CD4-positive, alpha-beta memory T cell (primary cell): ENCODE measurements at places on chromosomes 2 and 18. TPM values are rescaled to one million over a fixed set of nuclear protein-coding genes. Genes with fewer than 3 reads are reported as not detected.

DNA sequence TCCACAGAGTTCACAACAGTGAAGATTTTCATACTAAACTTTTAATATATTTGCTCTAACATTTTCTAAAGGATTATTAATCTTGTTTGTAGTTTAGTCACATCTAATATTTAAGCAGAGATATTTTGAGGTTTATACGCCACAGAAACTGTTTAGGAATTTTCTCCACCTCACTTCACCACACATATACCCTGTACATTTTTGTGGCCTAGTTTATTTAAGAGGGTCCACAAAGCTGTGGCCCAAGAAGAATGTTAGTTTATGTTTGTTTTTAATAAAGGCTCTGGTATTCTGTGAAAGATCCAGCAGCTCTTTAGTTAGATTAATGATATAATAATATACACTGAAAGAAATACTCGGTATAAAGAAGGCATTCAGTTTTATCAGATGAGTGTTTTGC, 132.7 kb upstream of the TTC27 start:
- no peaks in the 10 kb centered on the region for H3K4me1 ChIP-seq
- H3K36me3 ChIP-seq = peaks cover 38% of the 10 kb centered on the region
- no peak overlapping the region for H3K27ac ChIP-seq
- no peaks in the 10 kb centered on the region for H3K27me3 ChIP-seq
- H3K4me3 ChIP-seq = no peak overlapping the region

- no peaks in the 10 kb centered on the region for H3K36me3 ChIP-seq
- no peak for DNase-seq
- H3K27me3 ChIP-seq = no peaks in the 10 kb centered on the region
These were observed 3.1 kb downstream of the CCL20 start for GRCh38 chr2:227816507-227817294.

GRCh38 chr2:217429981-217430500, 570.2 kb upstream of the TNP1 start:
- H3K4me3 ChIP-seq = no peak overlapping the region
- H3K4me1 ChIP-seq = no peaks in the 10 kb centered on the region
- DNase-seq = no peak
- H3K36me3 ChIP-seq = no peaks in the 10 kb centered on the region
- no peak overlapping the region for H3K27ac ChIP-seq
- H3K27me3 ChIP-seq = no peaks in the 10 kb centered on the region

- no peaks in the 10 kb centered on the region for H3K4me1 ChIP-seq
- no peaks in the 10 kb centered on the region for H3K36me3 ChIP-seq
- no peak overlapping the region for H3K4me3 ChIP-seq
- no peak overlapping the region for H3K27ac ChIP-seq
These were observed 368.5 kb downstream of the ZEB2 start for GRCh38 chr2:144151405-144151804.

- DNase-seq = peak; percentile 49
- H3K4me1 ChIP-seq = peaks cover 93% of the 10 kb centered on the region
- H3K36me3 ChIP-seq = peaks cover 7% of the 10 kb centered on the region
- no peak overlapping the region for H3K4me3 ChIP-seq
- peak overlapping the region; percentile 55 for H3K27ac ChIP-seq
- no peaks in the 10 kb centered on the region for H3K27me3 ChIP-seq
These were observed 46.5 kb downstream of the UNC50 start for GRCh38 chr2:98654699-98655495.

- no peaks in the 10 kb centered on the region for H3K36me3 ChIP-seq
- H3K27ac ChIP-seq = no peak overlapping the region
- no peak for DNase-seq
These were observed 60.1 kb upstream of the LRRTM1 start for GRCh38 chr2:80364524-80365212.

DNA sequence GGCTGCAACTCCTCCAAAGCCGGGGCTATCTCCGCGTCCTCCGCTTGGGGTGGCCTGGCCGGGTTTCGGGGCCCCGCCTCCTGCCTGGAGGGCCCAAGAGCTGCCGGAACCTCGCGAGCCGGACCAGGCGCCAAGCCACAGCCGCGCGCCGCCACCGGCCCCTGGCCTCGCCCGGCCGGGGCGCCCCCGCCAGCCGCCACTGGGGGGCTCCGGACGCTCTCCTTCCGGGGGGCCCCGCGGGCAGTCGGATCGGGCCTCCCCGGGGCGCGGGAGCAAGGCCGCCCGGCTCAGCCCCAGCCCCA, 17.4 kb upstream of the HAAO start:
- peak overlapping the region; percentile 81 for H3K27ac ChIP-seq
- DNase-seq = peak; percentile 76
- H3K4me1 ChIP-seq = peaks cover 9% of the 10 kb centered on the region
- H3K36me3 ChIP-seq = no peaks in the 10 kb centered on the region
- H3K4me3 ChIP-seq = no peak overlapping the region

DNA sequence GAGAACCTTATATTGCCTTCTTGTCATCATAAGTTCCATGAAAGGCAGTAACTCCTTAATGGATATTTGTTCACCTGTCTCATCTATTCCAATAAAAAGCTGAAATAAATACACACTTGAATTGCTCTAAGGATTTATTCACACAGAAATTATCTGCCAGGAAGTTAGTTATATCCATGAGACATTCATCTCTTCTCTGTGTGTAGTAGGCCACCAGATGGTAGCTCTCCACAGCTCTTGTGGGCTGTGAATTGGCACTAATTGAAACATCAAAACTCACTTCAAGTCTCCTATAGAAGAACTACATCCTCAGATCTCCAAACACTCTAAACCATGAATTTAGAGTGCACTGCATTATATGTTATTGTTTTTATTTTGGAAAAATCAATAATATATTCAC, 189.6 kb downstream of the DSC3 start:
- no peak overlapping the region for H3K27ac ChIP-seq
- no peak for DNase-seq
- H3K4me3 ChIP-seq = no peak overlapping the region
- no peaks in the 10 kb centered on the region for H3K27me3 ChIP-seq
- no peaks in the 10 kb centered on the region for H3K36me3 ChIP-seq

- peaks cover 31% of the 10 kb centered on the region for H3K27me3 ChIP-seq
- no peak overlapping the region for H3K4me3 ChIP-seq
- H3K4me1 ChIP-seq = peaks cover 21% of the 10 kb centered on the region
- DNase-seq = no peak
- no peak overlapping the region for H3K27ac ChIP-seq
- H3K36me3 ChIP-seq = no peaks in the 10 kb centered on the region
These were observed 3.0 kb downstream of the FZD7 start for GRCh38 chr2:202036601-202037037.

GRCh38 chr2:45114221-45114955, 105.1 kb upstream of the SIX2 start:
- no peak for DNase-seq
- H3K27me3 ChIP-seq = no peaks in the 10 kb centered on the region
- H3K4me1 ChIP-seq = no peaks in the 10 kb centered on the region
- no peak overlapping the region for H3K27ac ChIP-seq
- no peaks in the 10 kb centered on the region for H3K36me3 ChIP-seq

- no peaks in the 10 kb centered on the region for H3K27me3 ChIP-seq
- DNase-seq = no peak
- H3K4me3 ChIP-seq = no peak overlapping the region
- no peak overlapping the region for H3K27ac ChIP-seq
- no peaks in the 10 kb centered on the region for H3K36me3 ChIP-seq
These were observed 75.5 kb upstream of the LPIN2 start for GRCh38 chr18:3088449-3088848.

GRCh38 chr2:235978022-235978421, 190.2 kb downstream of the GBX2 start:
- no peak overlapping the region for H3K27ac ChIP-seq
- H3K36me3 ChIP-seq = no peaks in the 10 kb centered on the region
- DNase-seq = no peak
- no peak overlapping the region for H3K4me3 ChIP-seq
- no peaks in the 10 kb centered on the region for H3K4me1 ChIP-seq
- no peaks in the 10 kb centered on the region for H3K27me3 ChIP-seq

GRCh38 chr18:24995755-24996154, 356.2 kb downstream of the ZNF521 start:
- DNase-seq = no peak
- no peaks in the 10 kb centered on the region for H3K4me1 ChIP-seq
- no peaks in the 10 kb centered on the region for H3K27me3 ChIP-seq
- H3K36me3 ChIP-seq = no peaks in the 10 kb centered on the region

- H3K4me1 ChIP-seq = no peaks in the 10 kb centered on the region
- no peaks in the 10 kb centered on the region for H3K27me3 ChIP-seq
- H3K4me3 ChIP-seq = no peak overlapping the region
- H3K27ac ChIP-seq = no peak overlapping the region
- H3K36me3 ChIP-seq = no peaks in the 10 kb centered on the region
These were observed 82.9 kb downstream of the DNAH7 start for GRCh38 chr2:195985741-195986140.

- no peak overlapping the region for H3K4me3 ChIP-seq
- H3K4me1 ChIP-seq = no peaks in the 10 kb centered on the region
- H3K27ac ChIP-seq = no peak overlapping the region
- H3K27me3 ChIP-seq = no peaks in the 10 kb centered on the region
These were observed 583.4 kb downstream of the KCNJ3 start for GRCh38 chr2:155281907-155282306.

GRCh38 chr2:23164173-23164572, 220.8 kb upstream of the KLHL29 start:
- no peak overlapping the region for H3K27ac ChIP-seq
- H3K4me3 ChIP-seq = no peak overlapping the region
- no peak for DNase-seq

DNA sequence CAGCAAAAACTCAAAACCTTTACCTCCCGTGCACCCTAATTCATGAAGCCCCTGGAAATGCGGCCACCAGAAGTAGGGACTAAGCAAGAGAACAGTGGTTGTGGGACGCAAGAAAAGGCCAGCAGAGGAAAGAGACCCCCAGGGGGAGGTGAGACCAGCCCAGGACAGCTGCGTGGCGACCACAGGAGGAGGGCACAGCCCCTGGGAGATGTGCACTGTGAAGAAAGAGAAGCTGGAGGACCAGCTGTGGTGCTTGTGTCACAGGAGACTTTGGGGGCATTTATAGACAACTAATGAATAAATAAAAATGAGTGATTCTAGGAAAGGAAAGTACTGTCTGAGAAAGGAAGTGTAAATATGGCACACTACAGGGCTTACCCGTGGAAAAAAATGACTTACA, 263.8 kb downstream of the EIPR1 start:
- no peak for DNase-seq
- no peak overlapping the region for H3K27ac ChIP-seq
- no peaks in the 10 kb centered on the region for H3K4me1 ChIP-seq
- H3K27me3 ChIP-seq = no peaks in the 10 kb centered on the region
- H3K36me3 ChIP-seq = no peaks in the 10 kb centered on the region

GRCh38 chr18:43634994-43635393, 357.7 kb upstream of the SYT4 start:
- H3K27me3 ChIP-seq = no peaks in the 10 kb centered on the region
- no peak overlapping the region for H3K27ac ChIP-seq
- H3K36me3 ChIP-seq = no peaks in the 10 kb centered on the region
- DNase-seq = no peak
- no peak overlapping the region for H3K4me3 ChIP-seq

DNA sequence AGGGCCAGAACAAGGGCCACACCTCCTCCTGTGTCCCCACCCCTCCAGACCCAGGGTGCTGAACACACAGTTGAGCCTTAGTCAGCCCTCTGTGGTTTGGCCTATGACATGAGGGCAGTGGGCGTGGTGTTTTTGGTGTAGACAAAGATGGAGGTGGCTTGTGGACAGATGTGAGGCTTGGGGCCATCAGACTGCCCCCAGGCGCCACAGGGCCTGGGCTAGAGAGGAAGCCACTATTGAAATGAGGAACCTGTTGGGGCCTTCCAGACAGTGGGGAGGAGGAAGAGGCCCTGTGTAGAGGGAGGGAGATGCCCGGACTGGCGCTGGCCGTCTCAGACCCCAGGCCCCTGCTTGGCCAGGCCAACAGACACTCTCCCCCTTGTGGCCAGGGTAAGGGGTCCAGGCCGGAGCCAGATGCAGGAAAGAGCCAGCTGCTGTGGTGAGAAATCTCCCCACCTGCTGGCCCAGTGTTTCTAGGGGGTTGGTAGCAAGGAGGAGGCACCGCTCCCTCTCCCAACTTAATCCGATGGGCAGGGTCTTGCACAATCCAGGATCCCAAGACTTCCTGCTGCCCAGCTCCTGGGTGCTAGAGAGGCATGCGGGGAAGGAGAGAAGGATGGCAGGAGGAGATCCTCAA, 53.8 kb downstream of the SMAD7 start:
- no peak overlapping the region for H3K4me3 ChIP-seq
- H3K4me1 ChIP-seq = no peaks in the 10 kb centered on the region
- no peaks in the 10 kb centered on the region for H3K36me3 ChIP-seq
- H3K27me3 ChIP-seq = no peaks in the 10 kb centered on the region

DNA sequence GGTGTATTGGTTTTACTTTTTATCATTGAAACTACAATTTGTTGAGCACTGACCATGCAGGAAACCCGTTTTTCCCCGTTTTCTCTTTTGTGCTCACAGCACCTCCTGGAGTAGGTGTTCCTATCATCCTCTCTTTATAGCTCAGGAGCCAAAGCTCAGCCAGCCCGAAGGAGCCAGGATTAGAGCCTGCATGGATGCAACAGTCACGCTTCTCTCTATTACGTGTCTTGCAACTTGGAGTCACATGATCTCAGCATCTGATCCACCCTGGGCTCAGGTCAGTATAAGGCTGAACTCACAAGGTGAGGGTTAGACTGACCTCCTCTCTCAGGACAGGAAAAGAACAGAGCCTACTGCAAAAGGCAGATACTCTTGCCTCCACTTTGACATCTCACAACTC, 150.5 kb downstream of the MBP start:
- no peak overlapping the region for H3K4me3 ChIP-seq
- H3K27me3 ChIP-seq = no peaks in the 10 kb centered on the region
- DNase-seq = no peak
- H3K36me3 ChIP-seq = no peaks in the 10 kb centered on the region
- H3K4me1 ChIP-seq = peaks cover 6% of the 10 kb centered on the region
- H3K27ac ChIP-seq = no peak overlapping the region

DNA sequence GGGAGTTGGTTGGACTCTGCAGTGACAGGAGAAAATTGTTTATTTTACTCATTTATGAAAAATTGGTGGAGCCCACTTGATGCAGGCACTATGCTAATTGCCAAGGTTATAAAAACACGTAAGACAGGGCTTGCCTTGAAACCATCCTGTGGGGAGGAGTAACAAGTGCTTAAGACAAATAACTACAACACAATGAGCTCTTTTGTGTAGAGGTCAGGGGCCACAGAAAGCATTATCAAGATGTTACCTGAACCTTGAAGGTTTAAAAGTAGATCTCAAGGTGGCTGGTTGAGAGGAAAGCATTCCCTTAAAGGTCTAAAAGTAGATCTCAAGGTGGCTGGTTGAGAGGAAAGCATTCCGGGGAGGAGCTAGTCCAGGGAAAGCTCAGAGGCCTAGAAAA, 381.8 kb upstream of the POU3F3 start:
- no peak overlapping the region for H3K27ac ChIP-seq
- no peak for DNase-seq
- H3K27me3 ChIP-seq = no peaks in the 10 kb centered on the region
- no peak overlapping the region for H3K4me3 ChIP-seq
- no peaks in the 10 kb centered on the region for H3K36me3 ChIP-seq
- no peaks in the 10 kb centered on the region for H3K4me1 ChIP-seq

- no peaks in the 10 kb centered on the region for H3K36me3 ChIP-seq
- no peaks in the 10 kb centered on the region for H3K27me3 ChIP-seq
- DNase-seq = no peak
- no peak overlapping the region for H3K27ac ChIP-seq
These were observed 184.2 kb downstream of the GLI2 start for GRCh38 chr2:120919771-120920453.

The PLCL1 gene
- 17.6 TPM for total RNA-seq

The PSMA8 gene
- 0.67 TPM for total RNA-seq

The ABCG8 gene
- not detected for total RNA-seq

The IL1F10 gene
- not detected for total RNA-seq

The REG3A gene
- total RNA-seq = not detected

The GPR45 gene
- total RNA-seq = not detected

The DSEL gene
- total RNA-seq = 1.3 TPM

The DIPK1C gene
- total RNA-seq = not detected

The SLC11A1 gene
- total RNA-seq = 1.3 TPM

The AFF3 gene
- 3.9 TPM for total RNA-seq

The TBR1 gene
- total RNA-seq = not detected

The PLCD4 gene
- 0.26 TPM for total RNA-seq

The STK36 gene
- 27.3 TPM for total RNA-seq

The COLEC12 gene
- total RNA-seq = 0.17 TPM

The DCDC2C gene
- total RNA-seq = not detected

The BABAM2 gene
- total RNA-seq = 41.2 TPM
